ENCODE measurements at places on chromosomes 3 and 15.

DNA sequence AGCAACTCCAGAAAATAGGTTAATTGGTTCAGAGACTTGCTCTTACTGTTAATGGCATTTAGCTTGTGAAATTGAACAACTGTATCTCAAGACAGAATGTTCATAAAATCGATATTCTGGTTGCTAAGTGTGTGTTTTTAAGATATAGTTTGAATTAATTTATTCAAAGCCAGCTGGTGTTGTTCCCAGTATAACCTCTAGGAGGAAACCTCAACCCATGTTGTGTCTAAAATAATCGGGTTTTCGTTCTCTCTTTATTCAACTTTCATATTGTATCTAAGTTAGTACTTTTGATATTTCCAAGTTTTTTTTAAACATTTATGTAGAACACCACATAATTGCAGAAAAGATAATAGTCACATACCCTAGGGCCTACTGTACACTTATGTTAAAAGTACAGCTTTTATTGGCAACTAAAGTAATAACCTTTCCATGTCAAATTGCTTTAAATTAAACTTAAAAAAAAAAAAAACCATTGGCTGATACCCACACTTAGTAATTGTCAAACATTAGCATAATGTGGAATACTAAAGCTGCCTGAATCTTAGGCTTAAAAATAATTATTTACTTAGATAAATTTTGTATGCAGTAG, 90.9 kb downstream of the SAMMSON start:
- DNase-seq, result no peak

GRCh38 chr15:74461847-74462511, 1.0 kb upstream of the UBL7 start:
- DNase-seq, result no peak

DNA sequence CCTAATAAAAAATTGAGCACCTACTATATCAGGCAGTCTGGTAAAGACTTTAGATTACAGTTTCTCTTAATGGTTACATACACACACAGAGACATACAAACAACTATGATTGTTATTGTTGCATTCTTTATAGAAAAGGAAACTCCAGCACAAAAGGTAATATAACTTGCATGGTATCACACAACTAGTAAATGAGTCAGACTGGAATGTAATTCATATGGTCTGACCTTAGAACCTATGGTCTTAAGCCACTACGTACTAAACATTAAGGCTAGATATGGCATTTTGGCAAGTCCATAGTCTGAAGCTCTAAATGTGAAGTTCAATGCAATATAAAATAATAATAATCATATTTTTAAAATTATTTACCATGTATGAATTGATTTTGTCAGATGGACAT, 380.6 kb downstream of the LSAMP start:
- no peak for DNase-seq

- DNase-seq, result no peak
Observed at GRCh38 chr3:64405211-64405835, 180.1 kb upstream of the PRICKLE2 start.

GRCh38 chr3:39541917-39542329, 74.4 kb downstream of the MOBP start:
- no peak for DNase-seq

- DNase-seq, result no peak
Observed at GRCh38 chr3:82103241-82103640, 341.8 kb upstream of the GBE1 start.

DNA sequence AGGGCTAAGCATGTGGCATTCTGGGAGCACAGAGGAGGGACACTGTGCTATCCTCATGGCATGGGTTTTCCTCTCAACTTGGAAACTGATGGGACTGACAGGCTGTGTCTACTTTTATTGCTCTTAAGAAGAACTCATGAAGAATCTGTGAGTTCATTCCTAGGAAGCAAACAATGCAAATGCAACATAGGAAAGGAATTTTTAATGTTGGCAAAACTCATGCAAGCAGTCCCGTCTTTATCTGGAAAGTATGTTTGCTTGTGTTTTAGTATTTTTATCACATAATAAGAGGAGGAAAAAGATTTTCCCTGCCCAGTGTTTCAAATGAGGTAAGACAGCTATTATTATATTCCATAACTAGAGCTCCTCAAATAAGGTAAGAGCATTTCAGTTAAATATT, 89.7 kb downstream of the TRIM42 start:
- no peak for DNase-seq

- DNase-seq, result no peak
Observed at GRCh38 chr15:82790321-82790720, 15.5 kb downstream of the FSD2 start.

DNA sequence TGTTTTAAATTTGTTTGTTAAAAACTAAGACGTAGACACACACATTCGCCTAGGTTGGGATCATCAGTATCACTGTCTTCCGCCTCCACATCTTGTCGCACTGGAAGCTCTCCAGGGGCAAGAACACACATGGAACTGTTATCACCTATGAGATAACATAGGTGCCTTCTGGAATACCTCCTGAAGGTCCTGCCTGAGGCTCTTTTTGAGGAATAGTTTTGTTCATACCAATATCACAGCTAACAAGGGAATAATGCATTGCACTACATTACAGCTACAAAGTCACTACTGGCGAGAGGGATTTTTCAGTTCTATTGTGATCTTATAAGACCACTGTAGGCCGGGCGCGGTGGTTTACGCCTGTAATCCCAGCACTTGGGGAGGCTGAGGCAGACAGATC, 29.9 kb downstream of the ZWILCH start:
- no peak for DNase-seq

GRCh38 chr15:44706946-44707636, 4.0 kb downstream of the PATL2 start:
- DNase-seq, result no peak

GRCh38 chr3:28301688-28302087, 46.8 kb upstream of the ZCWPW2 start:
- no peak for DNase-seq

DNA sequence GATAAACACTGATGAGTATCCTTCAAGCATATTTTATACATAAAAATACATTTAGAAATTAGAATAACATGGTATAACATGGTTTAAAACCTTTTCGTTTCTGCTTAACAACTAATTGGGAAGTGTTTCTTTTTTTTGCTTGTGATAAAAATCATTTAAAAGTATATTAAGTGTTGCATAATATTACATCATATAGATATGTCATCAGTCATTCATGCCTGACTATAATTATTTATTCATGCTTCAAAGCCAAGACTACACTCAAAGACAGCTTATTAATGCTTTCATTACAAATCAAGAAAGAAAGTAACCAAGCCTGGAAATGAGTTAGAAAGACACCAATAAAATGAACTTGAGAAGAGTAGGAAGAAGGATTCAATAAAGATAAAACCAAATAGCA, 136.6 kb upstream of the TP63 start:
- DNase-seq, result no peak

DNA sequence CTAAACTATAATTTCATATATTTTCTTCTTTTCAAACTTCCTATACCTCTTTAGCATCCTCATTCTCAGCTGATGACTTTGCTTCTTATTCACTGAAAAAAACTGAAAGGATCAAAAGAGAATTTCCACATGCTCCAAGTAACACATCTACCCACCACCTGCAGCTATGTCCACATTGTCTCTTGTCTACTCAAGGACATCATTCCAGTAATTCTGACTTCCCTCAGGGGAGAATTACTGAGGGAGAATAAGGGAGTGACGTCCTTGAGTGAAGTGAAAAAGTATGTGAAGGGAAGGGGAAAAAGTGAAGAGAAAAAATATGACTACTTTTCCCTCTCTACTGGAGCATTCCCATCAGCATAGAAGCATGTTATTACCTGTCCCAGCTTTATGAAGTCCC, 32.6 kb downstream of the ETFA start:
- DNase-seq, result no peak

DNA sequence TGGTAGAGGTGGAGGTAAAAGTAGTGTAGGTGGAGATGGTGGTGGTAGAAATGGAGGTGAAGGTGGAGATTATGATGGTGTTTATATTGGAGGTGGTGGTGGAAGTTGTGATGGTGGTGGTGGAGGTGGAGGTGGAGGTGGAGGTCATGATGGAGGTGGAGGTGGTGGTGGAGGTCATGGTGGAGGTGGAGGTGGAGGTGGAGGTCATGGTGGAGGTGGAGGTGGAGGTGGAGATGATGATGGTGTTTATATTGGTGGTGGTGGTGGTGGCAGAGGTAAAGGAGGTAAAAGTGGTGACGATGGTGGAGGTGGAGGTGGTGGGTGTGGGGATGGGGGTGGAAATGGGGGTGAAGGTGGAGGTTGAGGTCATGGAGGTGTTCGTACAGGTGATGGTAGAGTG, 107.8 kb downstream of the ASB7 start:
- no peak for DNase-seq

DNA sequence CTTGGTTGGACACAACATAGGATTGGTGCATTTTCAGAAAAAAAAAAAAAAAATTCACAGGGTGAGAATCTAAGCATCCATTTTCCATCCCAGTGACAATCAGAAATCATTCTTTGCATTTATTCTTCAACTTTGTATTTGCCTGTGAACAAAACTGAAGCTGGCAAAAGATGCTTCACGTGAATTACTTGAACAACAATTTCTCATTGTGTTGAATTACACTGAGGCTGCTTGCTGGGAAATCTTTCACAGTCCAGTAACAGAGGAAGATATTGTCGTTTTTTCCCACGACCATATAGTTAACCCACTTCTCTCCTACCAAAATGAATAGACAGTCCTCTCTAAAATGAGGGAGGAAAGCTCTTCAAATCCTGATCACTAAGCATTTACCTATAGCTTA, 4.3 kb upstream of the SLCO3A1 start:
- DNase-seq, result no peak

GRCh38 chr15:80568876-80569605, 126.1 kb upstream of the ABHD17C start:
- no peak for DNase-seq

- DNase-seq, result peak; percentile 45
Observed at GRCh38 chr3:129576514-129577352, 29.7 kb downstream of the PLXND1 start.

DNA sequence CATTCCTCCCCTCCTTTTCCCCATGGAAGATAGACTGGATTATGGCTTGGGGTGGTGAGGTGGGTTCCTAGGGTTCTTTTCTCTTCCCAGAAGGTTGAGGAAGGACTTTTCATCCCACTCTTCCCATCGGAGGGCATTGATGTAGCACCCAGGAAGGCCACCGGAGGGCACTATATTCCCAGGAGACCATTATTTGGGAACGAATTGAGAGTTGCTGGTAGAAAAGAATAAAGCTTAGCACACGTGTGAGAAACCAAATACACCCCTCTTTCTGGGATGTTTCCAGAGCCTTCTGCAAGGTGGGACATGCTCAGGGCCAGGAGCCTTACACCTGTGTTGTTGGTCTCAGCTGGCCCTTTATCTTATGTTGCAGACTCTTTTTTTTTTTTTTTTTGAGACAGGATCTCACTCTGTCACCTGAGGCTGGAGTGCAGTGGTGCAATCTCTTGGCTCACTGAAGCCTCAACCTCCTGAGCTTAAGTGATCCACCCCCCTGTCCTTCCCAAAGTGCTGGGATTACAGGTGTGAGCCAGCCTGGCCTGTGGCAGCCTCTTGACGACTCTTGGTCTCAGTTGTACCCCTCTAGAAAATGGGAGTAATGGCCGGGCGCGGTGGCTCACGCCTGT, 6.3 kb upstream of the CDC25A start:
- DNase-seq, result no peak

DNA sequence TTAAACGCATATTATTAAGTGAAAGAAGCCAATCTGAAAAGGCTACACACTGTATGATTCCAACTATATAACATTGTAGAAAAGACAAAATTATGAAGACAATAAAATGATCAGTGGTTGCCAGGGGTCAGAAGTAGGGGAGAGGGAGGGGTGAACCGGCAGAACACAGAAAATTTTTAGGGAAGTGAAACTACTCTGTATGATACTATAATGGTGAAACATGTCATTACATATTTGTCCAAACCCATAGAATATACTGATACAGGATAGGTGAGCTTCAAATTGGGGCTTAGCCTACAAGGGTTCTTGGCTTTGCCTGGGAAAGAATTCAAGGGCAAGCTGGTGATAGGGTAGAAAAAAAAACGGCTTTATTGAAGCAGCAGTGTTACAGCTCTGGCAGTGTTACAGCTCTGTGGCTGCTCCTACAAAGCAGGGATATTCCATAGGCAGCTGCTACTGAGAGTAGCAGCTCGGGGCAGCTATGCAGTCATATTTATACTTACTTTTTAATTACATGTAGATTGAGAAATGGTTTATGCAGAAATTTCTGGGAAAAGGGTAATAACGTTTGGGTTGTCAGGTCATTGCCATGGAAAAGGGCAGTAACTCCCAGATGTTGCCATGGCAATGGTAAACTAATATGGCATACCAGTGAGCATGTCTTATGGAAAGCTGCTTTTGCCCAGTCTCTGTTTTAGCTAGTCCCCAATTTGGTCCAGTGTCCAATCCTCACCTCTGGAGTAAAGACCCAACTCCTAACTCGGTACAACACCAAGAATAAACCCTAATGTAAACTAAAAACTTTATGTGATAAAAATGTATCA, 125.1 kb upstream of the SLC25A36 start:
- no peak for DNase-seq

DNA sequence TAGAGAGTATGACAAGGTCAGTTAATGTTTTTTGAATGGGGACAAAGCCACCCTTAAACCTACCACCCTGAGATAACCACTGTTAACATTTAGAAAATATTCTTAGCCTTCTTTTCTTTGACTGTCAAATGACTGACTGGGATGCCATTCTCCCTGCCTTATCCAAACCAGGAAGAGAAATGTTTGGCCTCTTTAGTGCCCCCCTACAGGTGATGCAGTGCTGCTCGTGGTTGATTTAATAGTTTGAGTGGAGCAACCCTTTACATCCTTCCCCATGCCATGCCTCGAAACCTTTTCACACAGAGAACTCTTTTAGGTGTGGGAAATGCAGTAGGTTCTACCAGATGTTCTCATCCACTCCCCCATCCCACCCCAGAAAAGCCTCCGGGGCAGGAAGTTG, 38.7 kb upstream of the UMPS start:
- no peak for DNase-seq

DNA sequence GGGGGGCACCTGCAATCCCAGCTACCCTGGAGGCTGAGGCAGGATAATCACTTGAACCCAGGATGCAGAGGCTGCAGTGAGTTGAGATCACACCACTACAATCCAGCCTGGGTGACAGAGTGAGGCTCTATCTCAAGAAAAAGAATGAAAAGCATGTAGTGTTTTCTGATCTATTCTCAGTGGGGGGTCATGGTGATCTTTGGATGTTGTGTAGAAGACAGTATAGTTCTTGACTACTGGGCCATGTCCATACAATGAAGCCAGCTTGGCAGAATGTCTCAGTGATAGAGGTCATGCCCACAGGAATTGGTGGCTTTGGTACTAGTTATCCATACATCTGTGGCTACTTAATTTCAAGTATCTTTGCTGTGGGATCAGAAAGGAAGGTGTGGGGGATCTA, 26.8 kb upstream of the NANOGP8 start:
- DNase-seq, result no peak

DNA sequence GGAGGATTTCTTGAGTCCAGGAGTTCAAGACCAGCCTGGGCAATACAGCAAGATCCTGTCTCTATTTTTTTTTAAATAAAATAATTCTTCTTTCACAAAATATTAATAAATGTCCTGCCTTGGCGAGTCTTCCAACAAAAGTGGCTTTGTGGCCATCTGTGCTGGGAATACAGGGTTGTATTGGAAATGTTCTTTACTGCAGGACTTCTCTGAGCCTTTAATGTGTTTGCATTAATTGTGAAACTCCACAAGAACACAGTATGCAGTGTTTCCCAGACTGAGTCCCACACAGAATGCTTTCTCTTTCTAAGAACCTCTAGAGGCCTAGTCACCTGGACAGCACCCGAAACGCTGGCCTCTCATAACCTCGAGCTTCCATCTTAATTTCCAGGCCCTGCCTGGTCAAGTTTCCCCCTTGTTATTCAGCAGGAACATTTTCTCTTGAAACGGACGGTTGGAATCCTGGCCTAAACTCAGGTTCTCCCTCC, 85.4 kb upstream of the ARRDC4 start:
- DNase-seq, result no peak

GRCh38 chr3:71486831-71487230, 96.7 kb downstream of the FOXP1 start:
- no peak for DNase-seq

All from activated CD8-positive, alpha-beta memory T cell treated with anti-CD3 and anti-CD28 coated beads for 1 hour (primary cell).